ENCODE measurements at places on chromosomes 2 and 18. TPM values are rescaled to one million over a fixed set of nuclear protein-coding genes. Genes with fewer than 3 reads are reported as not detected.

DIPK1C gene
- total RNA-seq = 6.4 TPM

TMEM198 gene
- 2.5 TPM for total RNA-seq

SERPINB10 gene
- total RNA-seq = not detected

EXOC6B gene
- 139 TPM for total RNA-seq

C2orf81 gene
- total RNA-seq = 0.82 TPM

GPR155 gene
- 16.3 TPM for total RNA-seq

FEV gene
- not detected for total RNA-seq

AUP1 gene
- 46.9 TPM for total RNA-seq

OXER1 gene
- 0.36 TPM for total RNA-seq

GNLY gene
- 1.5 TPM for total RNA-seq

PUS10 gene
- 5.5 TPM for total RNA-seq

Measured in left ventricle myocardium inferior (tissue), 1 donor.